ENCODE measurements at places on chromosomes 5 and 9.

- no peak for DNase-seq
Measured at GRCh38 chr5:83780699-83781350, 60.2 kb upstream of the HAPLN1 start.

DNA sequence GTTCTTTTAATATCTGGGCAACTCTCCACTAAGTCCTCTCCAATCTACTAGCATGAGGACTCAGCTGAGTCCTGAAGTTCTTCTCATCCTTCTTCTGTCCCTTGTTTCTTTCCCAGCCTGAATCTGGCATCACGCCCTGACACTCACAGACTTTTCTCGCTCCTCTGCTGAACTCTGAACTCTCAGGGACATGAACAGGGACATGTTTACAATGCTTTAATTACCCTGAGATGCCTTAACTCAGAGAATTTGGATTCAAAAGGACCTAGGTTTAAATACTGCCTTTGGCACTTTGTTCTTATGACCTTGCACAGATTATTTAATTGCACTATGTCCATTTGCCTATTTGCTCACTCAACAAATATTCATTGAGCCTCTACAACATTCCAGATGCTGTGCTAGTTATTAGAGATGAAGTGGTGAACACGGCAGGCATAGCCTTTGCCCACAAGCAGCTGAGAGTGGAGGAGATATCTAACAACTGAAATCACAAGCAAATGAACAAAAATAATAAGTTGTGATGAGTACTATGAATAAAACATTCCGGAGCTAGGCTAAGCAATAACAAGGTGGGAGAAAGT lies 106.0 kb downstream of the ADRB2 start:
- DNase-seq, result no peak

DNA sequence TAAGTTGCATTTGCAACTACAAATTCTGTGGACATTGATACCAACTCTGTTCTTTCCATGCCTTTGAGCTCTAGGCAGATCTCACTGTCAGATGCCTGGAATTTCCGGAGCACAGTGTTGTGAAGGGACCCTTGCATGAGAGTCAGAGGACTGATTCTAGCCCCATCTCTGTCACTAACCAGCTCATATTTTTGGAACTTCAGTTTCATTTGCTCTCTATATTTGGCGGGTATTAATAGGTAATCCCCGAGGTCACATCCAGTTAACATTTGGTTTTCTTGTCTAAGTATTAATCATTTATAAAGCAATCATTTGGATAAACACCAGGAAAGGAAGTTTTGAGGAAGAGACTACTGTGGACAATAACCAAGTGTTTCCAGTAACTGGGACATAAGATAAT lies 115.7 kb downstream of the MAN2A1 start:
- DNase-seq, result no peak

DNA sequence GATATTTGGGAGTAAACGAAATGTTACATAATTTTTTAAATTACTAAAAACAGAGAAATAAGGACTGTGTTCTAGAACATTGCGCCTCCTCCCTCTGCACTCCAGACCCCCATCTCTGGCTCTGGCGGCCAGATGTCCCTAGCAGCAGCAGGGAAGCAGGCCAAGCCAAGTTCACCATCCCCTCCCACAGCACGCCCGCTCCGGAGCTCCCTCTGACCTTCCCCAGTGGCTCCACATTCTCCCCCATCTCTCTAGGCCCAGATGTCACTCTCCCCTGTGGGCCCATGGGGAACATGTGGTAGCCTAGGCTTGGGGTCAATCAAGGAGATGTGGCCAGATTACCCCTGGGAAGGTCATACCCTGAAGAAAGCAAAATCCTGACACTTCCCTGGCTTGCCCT lies 6.3 kb upstream of the WNK2 start:
- DNase-seq, result no peak

DNA sequence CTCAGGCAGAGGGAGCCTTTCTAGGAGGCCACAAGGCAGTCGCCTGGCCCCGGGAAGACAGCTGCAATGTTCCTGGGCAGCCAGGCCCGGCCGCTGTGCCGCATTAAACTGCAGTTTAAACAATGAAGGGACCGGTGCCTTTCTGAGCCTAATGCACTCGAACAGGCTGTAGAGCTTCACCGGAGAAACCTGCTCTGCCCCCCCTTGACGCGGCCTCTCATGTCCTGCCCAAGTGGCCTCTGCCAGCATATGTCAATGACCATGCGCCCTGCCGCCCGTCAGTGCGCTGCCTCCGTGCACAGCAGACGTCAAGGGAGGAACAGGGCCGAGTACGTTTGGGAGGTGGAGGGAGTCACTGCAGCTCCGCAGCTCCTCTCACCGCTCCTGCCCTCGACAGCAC lies 38.4 kb upstream of the BARHL1 start:
- DNase-seq, result no peak

- no peak for DNase-seq
Measured at GRCh38 chr5:80357671-80358070, 37.9 kb downstream of the SPZ1 start.

DNA sequence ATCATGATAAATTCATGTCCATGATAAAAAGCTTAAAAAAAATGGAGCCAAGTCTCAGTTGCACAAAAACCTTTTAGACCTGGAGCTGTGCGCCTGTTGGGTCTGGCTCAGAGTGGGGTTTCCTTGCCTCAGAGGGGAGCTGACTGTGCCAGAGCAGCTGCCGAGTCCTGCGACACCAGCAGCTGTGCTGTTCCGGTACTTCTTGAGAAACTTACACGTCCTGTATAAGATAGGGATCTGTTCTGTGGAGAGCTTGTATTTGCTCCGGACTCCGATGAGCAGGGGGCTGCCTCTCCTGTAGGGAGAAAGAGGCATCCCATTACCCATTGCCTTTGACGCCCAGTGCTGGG lies 28.6 kb downstream of the GFPT2 start:
- DNase-seq, result no peak

DNA sequence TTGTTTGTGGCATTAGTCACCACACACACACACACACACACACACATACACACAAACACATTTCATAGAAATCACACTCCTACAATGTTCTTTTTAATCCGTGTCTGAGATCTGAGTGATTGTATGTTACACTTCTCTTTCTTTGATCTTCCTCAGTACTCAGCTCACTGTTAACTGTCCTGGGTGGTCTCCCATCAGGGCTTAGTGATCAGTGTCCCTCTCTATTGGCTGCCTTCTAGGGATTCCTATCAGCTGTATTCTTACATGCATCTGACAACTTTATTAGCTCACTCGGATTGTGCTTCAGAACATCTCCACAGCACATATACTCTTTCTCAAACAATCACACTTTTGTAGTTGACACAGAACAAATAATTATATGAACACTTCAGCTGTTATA lies 170.2 kb upstream of the POU5F2 start:
- DNase-seq, result no peak

DNA sequence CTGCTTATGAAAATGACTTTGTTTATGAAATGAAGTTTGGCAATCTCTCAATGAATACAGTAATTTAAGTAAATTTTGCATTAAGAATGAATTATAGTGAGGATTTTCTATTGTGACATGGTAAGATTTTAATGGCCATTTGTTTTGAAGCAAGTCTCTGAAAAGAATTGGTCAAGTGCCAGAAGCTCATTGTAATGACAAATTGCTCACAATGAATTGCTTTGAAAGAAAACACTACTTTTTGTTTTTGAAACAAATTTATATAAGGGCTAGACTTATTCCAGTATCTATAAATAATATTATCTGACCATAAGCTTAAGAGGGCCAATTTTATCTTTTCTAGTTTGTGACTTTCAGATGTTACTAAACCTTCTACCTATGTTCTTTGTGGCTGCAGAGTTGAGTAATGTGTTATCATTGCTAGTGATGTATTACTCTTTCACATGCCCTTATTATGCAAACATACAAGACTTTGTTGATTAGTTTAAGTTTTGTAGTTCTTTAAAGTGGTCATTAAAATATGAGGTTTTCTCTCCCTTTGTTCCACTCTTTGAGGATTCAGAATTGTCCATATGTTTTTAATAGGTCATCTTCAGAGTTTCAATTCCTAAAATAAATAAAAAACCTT lies 93.0 kb upstream of the ZNF608 start:
- DNase-seq, result no peak

DNA sequence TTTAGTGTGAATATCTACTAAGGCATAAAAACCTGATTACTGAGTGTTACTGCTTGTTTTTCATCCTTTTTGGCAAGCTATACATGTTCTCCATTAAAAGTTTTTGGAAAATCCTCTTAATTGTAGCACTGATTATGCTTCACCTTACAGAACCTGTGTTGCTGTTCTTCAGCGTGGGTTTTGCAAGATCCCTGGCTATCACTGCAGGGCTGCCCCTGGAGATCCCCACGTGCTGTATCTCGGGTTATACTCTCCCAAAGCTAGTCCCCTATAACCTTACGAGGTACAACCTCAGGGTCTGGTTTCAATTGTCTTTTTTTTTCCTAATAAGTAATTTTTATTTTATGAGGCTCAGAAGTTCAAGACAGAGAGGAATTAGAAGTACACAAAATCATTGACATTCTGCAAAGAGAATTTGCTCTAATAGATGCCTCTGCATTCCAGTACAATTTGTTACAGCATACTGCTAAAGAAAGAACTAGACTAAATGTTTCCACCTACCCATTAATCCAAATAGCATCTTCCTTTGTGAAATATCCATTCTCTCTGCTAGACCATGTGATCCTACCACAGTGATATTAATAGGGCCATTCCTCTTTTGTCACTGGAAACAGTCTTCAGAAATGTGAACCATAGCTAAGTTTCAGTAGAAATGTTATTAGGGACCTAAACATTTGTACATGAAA lies 25.8 kb upstream of the CAMK4 start:
- no peak for DNase-seq

DNA sequence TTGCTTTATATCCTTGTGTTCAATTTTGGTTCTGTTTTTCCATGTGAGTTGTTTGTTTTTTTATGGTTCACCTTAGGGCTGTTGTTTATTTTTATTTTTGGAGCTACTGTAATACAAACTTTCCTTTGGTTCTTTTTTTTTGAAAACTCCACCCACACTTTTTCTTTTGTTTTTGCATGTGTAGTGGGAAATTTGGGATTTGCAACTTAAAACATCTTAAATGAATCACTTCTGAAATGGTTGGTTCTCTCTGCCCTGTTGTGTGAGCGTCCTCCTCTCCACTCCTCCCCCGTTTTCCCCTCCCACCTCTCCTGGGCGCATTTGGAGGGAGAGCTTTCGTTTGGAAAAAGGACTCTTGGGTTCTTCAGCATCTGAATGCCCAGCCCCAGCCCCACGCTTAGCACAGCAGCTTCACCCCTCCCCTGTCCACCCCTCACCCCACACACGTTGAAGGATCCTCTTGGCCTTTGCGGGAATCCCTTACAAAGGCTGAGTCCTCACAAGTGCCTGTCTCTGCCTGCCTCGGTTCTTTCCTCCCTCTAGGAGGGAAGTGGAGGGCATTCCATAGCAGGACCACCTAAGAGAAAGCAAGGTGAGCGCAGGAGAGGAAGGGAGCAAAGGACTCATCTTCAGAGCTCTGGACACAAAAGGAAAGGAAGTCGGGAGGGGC lies 67.2 kb downstream of the DMRT1 start:
- no peak for DNase-seq

- DNase-seq, result no peak
Measured at GRCh38 chr5:160363211-160363610, 7.2 kb downstream of the C1QTNF2 start.

DNA sequence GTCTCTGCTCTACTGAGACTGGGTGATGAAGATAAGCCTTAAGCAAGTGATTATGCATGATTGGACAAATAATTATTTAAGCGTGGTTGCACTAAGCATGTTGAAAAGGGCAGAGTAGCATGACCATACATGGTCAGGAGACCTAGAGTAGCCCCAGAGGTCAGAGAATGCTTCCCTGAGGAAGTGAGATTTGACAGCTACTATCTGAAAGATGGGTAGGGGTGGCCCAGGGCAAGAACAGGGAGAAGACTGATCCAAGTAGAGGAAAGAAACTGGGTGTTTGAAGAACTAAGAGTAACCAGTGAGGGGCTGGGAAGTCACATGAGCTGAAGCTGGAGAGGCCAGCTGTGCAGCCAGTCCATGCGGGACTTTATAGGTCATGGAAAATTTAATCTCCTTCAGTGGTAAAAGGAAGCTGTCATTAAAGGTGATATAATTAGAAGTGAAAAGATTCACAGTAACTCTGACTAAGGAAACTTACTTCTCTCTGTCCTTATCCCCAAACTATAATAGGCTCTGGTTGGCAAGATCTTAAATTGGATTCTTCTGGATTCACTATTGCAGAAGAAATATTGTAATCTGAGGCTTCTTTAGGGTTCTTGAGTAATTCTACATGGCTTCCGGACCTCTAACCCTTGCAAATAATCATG lies 35.2 kb downstream of the YIPF5 start:
- DNase-seq, result no peak

DNA sequence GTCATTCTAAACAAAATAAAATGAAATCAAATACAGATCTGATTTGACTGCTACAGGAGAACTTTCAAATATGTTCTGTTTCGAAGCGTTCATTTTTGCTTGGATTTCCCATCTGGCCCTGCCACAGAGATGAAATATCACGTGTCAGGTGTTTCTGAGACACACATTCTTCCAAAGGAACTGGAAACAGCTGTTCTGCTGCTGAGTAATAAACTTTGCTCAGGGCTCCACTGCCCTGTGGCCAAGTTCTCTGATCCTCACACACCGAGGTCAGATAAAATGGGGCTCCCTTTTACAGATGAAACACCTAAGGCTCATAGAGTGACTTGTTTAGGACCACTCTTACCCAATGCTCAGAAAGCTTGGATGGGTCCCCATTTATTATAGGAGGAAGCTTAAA lies 42.5 kb downstream of the FRMPD1 start:
- no peak for DNase-seq

DNA sequence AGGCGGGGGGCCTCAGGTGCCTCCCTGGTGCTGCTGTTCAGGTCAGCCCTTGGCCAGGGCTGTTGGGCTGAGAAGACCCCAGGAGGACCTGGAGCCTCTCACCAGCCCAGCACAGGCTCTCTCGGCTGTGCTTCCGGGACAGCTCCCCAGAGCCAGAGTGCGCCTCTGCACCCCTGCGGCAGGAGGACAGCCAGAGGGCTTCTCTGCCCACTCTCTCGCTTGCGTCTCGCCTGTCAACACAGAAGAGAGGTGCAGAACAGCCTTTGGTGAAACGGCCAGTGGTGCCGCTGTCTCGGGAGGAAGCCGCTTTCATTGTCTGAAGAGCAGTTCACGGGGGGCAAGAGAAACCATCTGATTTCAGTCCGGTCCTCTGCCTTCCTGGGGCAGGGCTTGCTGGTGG lies 3.8 kb upstream of the NACC2 start:
- DNase-seq, result no peak

- DNase-seq, result no peak
Measured at GRCh38 chr5:54718656-54719055, 201.1 kb downstream of the SNX18 start.

- DNase-seq, result no peak
Measured at GRCh38 chr9:6894135-6894534, 136.4 kb downstream of the KDM4C start.

DNA sequence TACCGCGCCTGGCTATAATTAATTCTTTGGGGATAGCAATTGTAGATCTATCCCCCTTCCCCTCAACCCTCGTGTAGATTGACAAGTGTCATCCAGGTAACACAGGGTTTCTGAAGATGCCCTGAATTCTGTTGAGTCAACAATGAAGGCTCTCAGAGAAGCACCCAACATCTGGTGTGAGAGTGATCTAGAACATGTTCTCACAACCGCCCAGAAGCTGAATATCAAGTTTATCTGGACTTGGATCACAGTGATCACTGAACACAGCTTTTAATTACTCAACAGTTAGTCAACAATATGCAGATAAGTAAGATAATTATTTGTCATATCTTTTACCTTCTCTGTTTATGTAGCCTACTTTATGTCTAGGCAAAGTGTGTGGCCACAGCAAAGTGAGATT lies 204.2 kb upstream of the RGMB start:
- no peak for DNase-seq

- DNase-seq, result no peak
Measured at GRCh38 chr5:179817890-179818745, 2.6 kb upstream of the SQSTM1 start.

Measured in stimulated activated CD4-positive, alpha-beta T cell treated with anti-CD3 and anti-CD28 coated beads, TNF-alpha, amount 100 ng/mL, for 4 hours (primary cell).